ENCODE measurements at places on chromosomes 2 and 18. TPM values are rescaled to one million over a fixed set of nuclear protein-coding genes. Genes with fewer than 3 reads are reported as not detected.

DNA sequence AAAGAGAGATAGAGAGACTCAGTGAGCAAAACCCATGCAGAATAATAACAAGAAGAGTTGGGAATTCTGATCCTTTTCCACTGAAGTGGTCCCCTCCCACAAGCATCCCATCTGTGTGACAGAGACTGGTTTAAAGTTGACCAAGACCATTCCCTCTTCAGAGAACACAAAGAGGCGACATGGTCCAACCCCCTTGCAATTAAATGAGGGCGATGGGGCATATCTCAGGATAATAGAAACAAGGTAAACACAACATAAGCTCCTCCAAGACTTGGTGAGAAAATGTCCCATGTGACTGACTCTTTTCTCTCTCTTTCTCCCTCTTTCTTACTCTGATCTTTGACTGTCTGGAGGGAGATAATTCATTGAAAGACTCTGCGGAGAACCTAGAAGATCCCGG, 526.7 kb downstream of the SOX11 start:
- no peak for DNase-seq

DNA sequence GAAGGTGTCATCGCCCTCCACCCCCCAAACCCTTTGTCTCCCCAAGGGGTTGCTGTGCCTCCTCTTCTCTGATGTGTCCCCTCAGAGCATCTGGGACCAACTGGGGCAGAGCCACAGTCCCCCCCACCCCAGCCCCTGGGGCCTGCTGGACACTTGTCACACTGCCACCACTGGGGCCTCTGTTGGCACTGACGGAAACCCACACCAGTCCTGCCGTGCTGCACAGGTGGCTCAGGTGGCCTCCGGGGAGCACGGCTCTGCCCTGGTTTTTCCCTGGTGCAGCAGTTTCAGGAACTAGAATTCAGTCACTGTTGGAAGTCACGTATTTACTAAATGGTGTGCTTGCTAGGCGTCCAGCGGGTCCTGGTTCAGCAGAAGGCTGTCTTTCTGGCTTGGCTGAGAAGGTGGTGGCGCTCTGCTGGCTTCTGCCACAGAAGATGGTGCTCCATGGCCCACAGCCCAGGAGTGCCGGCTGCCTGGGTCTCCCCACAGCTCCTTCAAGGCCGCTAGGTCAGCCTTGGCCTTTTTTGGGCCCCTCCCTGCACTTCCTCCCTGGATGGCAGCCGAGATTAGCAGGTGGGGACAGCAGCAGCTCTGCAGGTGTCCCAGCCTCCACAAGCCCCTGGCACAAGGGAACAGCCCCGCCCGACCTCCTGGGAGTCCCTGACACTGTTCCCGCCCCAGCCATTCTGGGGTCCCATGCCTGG, 18.6 kb upstream of the KLHL30 start:
- DNase-seq, result no peak

DNA sequence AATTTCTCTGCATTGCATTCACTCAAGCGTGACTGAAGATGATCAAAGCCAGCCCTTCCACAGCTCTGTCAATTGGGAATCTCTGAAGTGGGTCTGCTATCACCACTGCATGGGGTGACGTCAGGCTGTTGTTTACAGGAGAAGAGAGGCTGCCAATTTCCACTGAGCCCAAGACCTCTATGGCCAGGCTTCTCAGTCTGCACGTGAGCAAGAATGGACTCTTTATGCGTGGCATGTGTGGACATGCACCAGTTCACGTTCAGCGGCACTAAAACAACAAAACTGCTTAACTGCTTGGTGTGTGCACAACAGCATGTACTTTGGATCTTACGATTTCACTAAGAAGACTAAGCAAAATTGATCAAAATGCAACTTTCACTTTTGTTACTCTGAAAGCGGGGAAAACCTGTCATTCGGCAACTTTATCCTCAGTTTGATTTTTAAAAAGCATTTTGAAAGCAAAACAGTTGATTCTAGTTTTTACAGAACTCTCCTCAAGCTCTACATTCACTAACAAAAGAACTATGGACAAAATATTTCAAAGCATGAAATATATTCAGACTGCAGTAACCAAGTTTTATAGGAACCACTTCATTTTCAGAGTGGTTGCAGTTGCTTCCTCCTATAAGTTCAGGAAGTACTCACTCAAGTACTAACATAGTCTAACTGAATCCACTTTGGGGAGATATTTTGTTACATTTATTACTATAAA, 77.0 kb upstream of the SERTAD2 start:
- no peak for DNase-seq

DNA sequence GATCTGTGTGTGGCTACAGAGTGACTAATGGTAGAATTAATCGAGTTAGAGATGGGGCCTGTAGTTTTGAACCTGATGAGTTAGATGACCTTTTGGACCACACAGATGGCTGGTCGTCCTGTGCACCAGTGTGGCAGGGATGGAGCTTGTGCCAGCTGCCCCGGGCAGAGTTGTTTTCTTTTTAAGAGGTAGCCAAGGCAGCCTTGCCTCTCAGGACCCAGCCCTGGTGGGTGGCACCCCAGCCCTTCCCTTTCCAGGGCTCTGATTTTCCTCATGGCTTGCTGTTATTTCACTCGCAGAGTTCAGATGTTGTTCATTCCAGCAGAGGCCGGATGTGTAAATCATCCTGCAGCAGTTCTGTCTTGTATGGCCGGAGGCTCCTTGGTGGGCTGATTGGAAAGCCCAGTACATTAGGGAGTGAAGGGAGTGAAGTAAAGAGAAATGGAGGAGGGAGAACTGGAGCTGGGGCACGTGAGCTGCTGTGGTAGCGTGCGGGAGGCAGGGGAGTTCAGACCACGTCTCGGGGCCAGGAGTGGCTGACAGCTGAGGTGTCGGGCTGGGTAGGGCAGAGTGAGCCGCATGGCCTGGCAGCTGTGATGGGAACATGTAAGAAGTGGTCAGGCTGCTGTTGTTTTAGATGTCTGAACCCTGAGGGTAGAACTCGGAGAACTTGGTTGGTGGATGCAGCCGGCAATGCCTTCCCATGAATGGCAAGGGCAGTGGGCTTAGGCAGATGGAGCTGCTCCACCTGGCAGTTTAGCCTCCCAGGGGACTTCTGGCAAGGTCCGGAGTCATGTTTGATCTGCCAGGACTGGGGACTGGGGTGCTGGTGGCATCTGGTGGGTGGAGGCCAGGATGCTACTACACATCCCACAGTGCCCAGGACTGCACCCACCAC, 28.8 kb downstream of the ASAP2 start:
- DNase-seq, result peak; percentile 64

DNA sequence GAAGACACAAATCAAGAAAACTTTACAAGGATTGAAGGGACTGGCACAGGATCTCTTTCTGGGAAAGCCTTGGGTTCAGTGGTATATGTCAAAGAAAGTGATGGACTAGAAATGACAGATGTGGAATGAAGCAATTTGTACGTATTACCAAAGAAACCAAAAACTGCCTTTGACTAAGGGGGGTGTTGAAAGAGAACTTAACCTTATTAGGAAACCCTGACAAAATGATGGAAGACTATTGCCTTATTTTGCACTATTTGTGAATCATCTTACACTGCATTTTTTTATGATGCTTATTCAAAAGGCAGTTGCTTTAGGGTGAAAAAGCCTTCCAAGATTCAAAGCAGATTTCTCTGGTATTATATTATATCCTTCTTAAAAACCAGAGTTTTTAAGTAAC, 4.0 kb downstream of the TSGA10 start:
- no peak for DNase-seq

GRCh38 chr2:231803501-231804138, 17.4 kb downstream of the COPS7B start:
- no peak for DNase-seq

- no peak for DNase-seq
These were observed 129.8 kb upstream of the TANK start for GRCh38 chr2:161030260-161031063.

GRCh38 chr2:202821206-202822160, 50.1 kb downstream of the ICA1L start:
- no peak for DNase-seq

DNA sequence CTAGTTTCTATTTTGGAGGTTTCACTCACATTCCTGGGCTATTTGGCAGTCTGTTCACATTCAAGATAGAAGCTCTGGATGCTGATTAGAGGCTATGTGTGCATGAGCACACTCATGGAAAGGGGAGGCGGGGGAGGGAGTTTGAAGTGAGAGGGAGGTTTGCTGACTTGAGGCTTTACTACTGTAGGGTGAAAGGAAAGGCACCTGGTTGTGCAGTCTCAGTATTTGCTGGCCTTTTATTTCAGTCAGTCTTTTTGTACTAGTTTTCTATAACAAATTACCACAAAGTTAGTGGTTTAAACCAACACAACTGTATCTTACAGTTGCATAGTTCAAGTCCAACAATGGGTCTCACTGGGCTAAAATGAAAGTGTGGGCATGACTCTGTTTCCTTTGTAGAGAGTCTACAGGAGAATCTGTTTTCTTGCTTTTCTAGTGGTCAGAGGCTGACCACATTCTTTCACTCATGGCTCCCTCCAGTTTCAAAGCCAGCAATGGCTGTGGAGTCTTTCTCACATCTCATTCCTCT, 47.7 kb upstream of the NR4A2 start:
- DNase-seq, result no peak

GCG gene
- total RNA-seq, result not detected

TMEM178A gene
- total RNA-seq, result 1.6 TPM

GRP gene
- total RNA-seq, result not detected

KIF3C gene
- total RNA-seq, result 3.5 TPM

ZSWIM2 gene
- not detected for total RNA-seq

FOXD4L1 gene
- total RNA-seq, result not detected

MC5R gene
- not detected for total RNA-seq

LRRC30 gene
- not detected for total RNA-seq
